Common myeloid progenitor, CD34-positive (primary cell): ENCODE measurements at places on chromosomes 5 and 9.

- DNase-seq, result peak; percentile 69
Measured at GRCh38 chr5:143182901-143183820, 220.3 kb downstream of the NR3C1 start.

- DNase-seq, result no peak
Measured at GRCh38 chr5:135460246-135461033, 8.3 kb upstream of the TIFAB start.

- DNase-seq, result no peak
Measured at GRCh38 chr9:133584167-133584558, 25.0 kb downstream of the FAM163B start.

DNA sequence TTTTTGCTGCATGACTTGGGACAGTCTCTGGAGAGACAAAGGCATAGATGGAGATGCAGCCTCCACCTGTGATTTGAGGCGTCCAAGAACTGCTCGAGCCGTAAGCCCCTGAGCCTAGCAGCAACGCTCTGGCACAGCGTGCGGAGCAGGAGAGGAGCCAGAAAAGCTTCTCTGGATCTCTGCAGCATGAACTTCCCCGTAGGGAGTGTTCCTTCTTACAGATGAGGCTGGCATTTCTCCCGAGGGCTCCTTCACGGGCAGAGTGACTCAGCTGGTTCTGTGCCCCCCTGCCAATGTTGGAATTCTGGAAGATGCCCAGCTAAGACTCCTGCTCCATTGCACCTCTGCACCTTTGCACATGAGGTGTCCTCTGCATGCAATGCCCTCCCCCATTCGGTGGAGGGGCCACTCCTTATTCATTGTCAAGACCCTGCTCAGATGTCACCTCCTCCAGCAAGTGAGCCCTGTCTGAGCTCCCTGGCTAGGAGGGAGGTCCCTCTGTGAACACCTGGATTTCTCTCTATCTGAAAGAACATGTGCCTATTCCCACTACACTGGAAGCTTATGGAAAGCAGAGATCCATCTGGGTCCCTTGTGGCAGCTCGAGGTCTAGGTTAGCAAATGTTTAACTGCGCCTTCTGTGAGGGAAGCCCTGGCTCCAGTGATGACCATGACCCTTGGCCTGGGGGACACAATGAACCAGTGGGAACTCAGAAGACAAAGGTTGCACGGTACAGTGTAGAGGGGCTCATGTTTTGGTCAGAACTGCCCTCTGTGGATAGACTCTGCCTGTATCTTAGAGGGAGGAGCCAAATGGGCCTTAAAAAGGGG lies 39.6 kb downstream of the SH3PXD2B start:
- no peak for DNase-seq

DNA sequence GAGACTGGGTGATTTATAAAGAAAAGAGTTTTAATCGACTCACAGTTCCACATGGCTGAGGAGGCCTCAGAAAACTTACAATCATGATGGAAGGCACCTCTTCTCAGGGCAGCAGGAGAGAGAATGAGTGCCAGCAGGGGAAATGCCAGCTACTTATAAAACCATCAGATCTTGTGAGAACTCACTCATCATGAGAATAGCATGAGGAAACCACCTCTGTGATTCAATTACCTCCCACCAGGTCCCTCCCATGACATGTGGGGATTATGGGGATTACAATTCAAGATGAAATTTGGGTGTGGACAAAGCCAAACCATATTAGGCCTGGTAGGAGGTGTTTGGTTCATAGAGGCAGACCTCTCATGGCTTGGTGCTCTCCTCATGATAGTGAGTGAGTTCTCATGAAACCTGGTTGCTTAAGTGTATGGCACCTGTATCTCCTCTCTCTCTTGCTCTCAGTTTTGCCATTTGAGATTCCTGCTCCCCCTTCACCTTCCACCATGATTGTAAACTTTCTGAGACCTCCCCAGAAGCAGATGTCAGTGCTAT lies 39.8 kb downstream of the GAPT start:
- DNase-seq, result no peak

- DNase-seq, result no peak
Measured at GRCh38 chr5:30749971-30750370, 443.5 kb upstream of the CDH6 start.

GRCh38 chr9:132418726-132419363 lies 8.8 kb downstream of the CFAP77 start:
- no peak for DNase-seq

GRCh38 chr9:96441798-96442445 lies 8.0 kb upstream of the HABP4 start:
- DNase-seq, result peak; percentile 73

DNA sequence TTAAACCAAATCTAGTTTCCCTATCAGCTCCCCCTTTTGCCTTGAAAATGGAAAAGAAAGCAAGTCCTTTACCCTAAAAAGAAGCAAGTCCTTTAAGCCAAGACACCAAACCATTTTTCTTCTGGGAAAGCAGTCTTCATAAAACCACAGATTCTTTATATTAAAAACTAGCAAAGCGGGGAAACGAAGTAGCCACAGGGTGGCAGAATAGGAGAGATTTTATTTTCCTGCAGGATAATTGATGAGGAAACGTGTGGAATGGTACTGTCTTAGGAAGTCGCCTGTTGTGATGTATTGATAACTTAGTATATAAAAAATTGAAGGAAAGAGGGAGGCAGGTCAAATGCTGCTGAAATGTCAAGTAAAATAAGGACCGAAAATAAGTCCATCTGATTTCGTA lies 41.1 kb downstream of the ZNF883 start:
- no peak for DNase-seq

DNA sequence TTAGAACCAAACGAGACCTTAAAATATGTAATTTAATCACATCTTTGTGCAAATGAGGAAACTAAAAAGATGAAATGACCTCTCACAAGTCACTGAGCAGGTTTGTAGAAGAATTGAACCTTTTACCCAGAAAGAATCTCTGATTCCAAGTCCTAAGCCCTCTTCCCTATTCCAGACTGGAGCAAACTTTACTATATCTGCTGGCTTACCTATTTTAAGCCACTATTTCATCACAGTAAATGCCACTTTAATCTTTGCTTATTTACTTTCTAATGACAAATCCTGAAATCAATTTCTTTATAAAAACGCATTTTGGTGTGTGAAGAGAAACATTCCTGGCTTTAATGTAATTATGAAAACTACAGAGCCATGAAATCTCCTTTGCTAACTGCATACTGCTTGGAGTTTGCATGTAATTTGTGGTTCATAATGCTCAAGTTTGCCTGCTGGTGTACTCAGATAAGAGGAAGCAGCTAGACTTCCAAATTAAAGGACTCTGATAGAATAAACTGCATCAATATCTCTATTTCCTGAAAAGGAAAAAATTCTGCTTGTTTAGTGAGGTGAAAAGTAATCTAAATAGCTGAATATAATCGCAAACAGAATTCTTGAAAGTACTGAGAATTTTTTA lies 121.2 kb downstream of the RAB3C start:
- DNase-seq, result peak; percentile 8

DNA sequence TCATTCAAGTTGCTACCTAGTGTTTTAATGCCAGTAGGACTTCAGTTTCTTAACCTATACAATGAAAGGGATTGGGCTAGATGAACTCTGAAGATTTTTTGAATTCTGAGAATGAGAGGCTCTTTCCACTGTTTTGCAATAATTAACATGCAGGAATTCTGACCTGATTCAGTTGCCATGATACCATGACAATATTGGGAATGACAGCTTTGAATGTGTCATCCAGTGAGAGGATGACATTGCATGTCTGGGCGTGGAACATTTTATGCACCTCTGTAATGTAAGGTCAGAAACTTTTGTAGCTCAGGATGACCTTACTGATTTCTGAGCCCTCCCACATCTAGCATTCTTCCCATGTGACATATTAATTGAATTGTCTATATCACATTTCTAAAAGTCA lies 30.6 kb upstream of the SPINK5 start:
- no peak for DNase-seq

DNA sequence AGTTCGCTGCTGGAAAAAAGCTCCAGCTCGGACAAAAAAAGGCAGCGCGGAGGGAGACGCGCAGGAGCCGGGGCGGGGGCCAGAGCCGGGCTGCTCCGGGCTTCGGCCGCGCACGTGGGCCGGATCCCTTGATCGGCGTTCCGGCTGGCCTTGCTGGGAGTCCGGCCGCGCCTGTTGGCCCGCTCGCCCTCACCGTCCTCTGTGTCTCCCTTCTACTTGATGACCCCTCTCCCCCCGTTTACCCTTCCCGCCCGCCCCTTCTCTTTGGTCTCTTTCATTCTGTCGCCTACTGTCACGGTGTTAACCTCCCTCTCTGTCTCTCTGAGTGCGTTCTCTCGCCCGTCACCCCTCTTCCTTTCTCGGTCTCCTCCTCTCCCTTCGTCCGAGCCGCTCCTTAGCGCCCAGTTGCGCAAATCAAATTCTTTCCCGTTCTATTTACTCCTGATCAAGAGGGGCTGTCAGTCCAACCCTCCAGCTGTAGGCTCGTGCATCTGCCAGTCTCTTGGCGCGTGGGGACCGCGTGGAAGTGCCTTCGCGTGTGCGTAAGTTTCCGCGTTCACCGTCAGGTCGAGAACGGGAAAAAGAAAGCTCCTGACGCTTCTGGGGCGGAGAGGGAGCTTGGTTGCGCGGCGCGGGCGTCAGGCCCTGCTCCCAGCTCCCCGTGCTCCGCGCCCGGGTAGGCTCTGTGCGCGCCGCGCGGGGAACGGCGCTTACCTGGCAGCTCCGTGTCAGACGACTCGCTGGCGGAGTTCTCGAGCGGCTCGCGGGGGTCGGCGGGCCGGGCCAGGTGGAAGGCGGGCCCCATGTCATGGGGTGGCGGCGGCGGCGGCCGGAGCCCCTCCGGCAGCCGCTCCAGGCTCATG lies 798 bp downstream of the PITX1 start:
- DNase-seq, result peak; percentile 36

DNA sequence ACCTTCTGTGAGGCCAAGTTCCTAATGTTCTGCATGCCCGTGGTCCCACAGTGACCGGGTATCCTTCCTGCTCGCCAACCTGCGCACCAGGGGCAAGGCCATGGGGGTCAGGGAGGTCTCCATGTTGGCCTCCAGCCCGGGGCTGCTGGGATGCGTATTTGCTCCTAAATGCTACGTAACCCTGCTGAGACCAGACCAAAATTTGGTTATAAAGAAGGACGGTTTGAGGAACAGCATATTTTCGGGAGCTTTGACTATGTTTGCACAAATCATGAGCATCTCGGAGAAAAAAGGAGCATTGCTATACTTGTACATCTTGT lies 35.7 kb upstream of the CLK4 start:
- DNase-seq, result no peak
